ENCODE measurements at places on chromosomes 5 and 9.

DNA sequence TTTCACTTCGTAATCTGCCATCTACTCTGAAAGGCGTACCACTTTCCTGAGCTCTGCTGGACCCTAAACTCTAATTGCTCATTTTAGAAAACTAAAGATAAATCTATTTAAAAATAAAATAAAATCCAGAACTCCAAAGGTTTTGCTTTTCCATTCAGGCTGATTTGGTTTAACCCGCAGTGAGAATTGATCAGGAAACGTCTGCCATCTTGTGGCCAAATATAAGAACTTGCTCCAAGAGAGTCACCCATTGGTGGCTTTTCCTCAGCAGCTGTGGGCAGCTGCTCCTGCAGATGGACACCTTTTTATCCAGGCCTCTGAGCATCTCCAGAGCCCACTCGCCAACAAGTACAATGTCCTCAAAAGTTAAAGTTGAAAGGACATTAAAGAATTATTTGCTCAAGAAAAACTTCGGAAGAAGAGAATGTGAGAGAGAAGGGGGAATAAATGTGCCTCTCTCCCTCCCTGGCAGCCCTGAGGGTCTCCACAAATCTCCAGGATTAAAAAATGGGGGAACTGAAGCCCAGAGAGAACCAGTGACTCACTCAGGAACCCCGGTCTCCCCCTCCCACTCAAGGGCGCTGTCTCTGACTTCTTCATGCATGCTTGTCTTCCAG is 4.1 kb downstream of the SAXO1 start:
- no peak for DNase-seq

DNA sequence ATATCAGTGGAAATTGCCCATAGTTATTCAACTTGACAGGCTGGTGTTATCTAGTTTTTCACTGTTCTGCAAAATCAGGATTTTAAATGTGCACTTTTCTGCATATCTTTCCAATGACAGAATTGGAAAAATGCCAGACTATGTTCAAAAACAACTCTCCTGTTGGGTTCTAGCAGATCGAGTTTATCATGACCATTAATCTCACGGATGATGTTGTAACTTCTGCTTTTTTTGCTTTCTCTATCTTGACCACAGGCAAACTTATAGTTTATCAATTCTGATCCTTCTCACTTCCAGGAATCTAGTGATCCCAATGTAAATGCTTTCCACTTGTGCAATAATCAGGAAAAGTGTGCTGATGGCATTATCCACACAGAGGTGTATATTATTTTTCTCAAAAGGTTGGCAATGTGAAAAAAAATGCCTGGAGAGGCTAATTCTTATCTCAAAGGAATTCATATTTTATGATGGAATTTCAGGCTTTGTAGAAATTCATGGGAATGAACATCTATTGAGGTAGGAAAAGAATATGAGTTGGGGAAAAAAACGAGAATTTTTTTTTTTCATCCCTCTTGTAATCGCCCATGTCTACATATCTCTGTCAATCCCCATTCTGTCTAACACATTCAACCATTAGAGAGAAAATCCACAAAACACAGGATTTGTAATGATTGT is 73.6 kb upstream of the DAB2 start:
- no peak for DNase-seq

DNA sequence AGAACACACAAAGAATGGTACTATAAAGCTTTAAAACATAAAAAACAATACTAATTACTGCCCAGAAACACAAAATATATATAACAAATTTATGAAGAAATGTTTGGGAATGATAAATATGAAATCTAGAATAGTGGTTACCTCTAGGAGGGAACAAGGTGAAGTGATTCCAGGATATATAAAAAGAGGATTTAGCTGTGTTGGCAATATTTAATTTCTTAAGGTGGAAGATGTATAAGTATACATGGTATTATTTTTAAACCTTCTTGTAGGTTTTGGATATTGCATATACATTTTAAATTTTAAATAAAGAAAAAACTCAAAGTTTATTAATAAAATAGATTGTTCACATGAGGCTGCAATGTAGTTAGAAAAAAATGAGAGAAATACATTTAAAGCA is 112.7 kb upstream of the ZNF618 start:
- no peak for DNase-seq

- no peak for DNase-seq
Measured at GRCh38 chr9:135711881-135712280, 9.9 kb downstream of the KCNT1 start.

DNA sequence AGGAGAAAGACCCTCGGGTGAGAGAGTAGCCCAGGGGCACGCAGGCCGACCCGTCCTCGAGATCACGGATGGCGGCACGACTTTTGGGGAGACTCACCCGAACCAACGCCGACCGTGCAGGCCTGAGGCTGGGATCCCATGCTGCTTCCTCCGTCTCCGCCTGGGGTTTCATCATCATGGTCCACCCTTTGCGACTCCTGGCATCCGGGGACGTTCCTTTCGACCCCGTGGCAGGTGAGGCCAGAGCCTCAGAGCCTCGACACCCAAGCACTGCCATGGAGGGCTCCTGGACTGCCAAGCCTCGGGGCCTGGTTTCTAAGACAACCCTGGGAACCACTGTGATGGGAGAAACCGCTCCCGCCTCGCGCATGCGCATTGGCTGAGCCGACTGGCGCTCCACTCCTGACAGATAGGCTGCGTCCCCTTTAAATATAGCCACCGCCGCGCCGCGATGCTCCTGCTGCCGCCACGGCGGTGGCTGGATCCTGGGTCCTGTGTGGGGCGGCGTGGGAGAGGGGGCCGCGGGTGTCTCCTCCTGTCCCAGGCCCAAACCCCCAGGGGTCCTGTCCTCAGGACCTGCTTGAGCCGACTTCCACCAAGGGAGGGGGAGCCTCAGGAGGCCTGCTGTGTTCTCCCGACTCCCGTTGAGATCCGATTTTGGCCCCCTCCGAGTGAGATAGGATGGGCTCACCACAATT is 481.6 kb downstream of the SPATA31A7 start:
- peak; percentile 2 for DNase-seq

GRCh38 chr9:99189186-99189585 is 32.6 kb downstream of the ALG2 start:
- DNase-seq: no peak

DNA sequence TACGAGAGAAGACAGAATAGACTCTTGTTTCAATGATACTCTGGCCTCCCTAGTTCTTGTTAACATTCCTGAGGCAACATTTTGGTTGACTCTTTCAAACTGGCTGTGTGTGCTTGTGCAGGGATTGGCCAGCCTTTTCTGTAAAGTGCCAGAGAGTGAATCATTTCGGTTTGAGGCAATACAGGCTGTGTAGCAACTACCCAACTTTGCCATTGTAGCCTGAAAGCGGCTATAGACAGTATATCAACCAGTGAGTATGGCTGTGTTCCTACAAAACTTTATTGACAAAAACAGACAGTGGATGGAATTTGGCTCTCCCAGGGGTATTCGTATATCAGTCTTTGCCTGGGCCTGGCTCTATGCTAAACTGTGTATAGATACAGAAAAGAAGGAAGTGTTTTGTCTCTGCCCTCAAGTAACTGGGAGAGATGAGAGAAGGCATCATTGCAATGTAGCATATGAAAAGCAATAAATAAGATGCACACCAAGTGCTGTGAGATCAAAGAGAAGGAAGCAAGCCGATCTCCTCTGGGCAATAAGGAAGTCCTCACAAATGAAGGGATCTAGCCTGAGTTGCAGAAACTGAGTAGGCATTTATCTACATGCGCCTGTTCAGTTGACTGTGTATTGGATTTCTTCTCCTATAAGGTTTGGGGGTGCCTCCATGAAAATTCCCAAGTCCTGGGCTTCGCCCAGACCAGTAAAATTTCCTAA is 568.0 kb upstream of the KLF4 start:
- DNase-seq: peak; percentile 45

DNA sequence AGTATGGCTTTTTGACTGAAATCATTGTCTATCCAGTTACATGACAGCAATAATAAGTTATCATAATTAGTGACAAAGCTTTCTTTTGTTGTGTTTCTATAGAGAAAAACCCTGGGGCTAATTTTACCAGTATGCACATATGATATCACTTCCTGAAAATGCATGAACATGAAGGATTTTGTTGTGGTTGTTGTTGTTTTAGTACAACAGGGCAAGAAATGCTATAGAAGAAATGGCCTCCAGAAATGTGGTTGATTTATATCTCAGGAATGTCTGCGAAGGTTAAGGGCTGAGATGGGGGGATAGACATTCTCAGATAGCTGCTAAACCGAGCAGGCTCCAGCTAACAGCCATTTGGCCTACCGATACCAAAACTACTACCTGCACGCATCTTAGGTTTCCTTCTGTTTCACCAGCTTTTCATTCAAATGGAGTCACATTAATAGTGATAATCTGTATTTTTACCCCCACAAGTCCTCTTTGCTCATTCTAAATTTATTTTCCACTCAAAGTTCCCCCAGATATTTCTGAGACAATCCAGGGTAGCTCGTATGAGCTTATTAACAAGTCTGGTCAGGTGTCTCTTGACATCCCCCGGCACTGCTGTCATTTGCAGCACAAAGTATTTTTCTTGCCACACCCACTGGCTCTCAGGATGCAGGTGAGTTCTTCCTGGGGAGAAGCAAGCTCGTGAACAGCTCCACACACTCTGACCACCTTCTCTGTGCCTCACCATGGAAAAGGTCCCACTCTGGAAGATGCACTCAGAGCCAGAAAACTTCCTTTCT is 232.4 kb upstream of the GAS1 start:
- peak; percentile 35 for DNase-seq

DNA sequence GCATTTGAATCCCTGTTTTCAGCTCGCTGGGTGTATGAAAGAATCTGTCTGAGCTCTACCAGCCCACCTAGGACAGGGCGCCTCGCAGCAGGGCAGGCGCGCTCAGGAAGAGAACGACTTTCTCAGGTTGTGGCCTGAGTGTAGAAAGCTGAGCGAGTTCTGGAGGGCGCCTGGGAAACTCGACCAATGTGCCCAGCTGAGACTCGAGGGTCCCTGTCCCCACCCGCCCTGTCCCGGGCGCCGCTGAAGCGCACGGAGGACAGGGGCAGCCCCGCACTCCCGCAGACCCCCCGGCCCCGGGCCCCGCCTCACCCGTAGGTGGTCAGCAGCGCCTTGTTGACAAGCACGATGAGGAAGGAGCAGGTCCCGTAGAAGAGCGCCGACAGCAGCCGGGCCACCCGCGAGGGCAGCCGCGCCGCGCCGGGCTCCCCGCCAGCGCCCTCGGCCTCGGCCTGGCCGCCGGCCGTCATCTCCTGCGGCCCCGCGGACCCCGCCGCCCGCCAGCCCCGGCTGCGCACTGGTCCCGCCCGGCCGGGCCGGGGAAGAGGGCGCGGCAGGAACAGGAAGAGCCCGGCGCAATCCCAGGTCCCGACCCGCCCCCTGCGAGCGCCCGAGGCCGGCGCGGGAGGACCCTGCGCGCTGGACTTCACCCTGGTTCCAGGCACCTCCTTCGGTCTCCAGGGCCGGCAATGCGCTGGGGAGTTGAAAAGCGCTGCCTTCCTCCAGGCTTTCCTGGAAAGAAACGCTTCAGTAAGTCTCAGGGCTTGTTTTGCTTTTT is at the start of gene SLC35D2:
Gene SLC35D2, minus strand, starts transcription at position 547 of the 778 bp plus-strand sequence. Its CDS starts 77 bp downstream, at position 470.
- DNase-seq: peak; percentile 56

DNA sequence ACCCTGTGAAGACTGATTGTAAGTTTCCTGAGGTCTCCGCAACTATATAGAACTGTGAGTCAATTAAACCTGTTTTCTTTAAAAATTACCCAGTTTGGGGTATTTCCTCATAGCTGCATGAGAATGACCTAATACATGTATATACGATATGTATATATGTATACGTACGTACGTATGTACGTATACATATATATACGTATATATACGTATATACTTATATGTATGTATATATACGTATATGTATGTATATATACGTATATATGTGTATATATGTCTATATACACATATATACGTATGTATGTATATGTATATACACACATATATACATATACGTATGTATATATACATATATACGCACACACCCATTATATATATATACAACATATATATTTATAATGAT is 1153.0 kb upstream of the CDH18 start:
- no peak for DNase-seq

- DNase-seq: no peak
Measured at GRCh38 chr5:156942064-156942463, 21.0 kb downstream of the TIMD4 start.

DNA sequence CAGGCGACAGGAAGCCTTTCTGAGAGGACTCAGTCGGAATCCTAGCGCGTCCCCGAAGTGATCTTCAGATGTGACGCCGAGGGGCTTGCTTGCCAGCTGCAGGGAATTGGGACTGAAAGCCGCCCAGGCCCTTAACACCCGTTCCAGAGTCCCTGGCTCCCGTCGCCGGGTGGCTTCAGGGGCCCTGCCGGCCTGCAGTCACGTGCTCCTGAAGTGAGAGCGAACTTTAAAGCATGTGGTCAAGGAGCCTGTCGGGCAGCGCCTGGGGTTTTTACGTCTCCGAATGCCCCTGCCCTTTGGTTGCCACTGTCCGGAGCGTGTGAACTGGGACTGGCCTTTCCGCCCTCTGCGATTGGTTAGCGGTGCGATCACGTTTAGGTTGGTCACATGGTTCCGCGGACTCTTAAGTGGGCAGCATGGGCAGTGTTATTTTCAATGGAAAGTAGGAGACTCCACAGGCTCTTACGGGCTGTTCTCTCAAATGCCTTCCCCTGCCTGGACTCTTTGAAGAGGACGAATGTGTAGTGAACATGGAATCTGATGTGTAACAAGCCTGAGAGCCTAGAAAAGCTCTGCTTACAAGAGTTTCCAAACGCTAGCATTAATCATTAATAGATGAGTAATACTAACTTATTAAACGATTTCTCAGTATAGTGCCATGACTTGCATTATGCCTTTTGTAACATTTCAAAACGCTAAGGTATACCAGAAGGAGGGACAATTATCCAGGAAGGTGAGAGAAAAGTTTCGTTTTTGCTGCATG is 1.9 kb downstream of the VLDLR start:
- no peak for DNase-seq

DNA sequence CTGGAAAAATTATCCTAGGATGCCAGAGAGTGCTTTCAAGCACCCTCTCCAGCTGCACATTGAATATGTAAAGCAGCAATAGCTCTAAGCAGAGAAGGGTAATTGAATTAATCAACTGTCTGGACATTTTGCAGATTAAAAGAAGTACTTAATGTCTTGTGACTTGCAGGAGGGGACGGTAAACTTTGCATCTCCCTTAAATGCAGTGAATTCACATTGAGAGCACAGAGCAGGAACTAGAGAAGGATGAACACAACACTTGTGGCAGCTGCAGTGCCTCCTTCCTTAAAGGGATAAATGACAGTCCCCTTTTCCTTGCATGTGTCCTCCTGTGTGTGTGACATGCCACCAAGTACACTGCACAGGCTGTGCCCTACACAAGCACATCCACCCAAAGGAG is 7.4 kb upstream of the CDK5RAP2 start:
- DNase-seq: no peak

- DNase-seq: no peak
Measured at GRCh38 chr5:174383210-174384167, 338.0 kb downstream of the NSG2 start.

GRCh38 chr9:112841261-112841660 is 49.4 kb downstream of the SLC46A2 start:
- DNase-seq: no peak

GRCh38 chr5:52809884-52810283 is 22.2 kb downstream of the ITGA1 start:
- DNase-seq: no peak

Measured in SW 1271 (cell line).